Erythroblast (primary cell): ENCODE measurements at places on chromosomes 2 and 18.

DNA sequence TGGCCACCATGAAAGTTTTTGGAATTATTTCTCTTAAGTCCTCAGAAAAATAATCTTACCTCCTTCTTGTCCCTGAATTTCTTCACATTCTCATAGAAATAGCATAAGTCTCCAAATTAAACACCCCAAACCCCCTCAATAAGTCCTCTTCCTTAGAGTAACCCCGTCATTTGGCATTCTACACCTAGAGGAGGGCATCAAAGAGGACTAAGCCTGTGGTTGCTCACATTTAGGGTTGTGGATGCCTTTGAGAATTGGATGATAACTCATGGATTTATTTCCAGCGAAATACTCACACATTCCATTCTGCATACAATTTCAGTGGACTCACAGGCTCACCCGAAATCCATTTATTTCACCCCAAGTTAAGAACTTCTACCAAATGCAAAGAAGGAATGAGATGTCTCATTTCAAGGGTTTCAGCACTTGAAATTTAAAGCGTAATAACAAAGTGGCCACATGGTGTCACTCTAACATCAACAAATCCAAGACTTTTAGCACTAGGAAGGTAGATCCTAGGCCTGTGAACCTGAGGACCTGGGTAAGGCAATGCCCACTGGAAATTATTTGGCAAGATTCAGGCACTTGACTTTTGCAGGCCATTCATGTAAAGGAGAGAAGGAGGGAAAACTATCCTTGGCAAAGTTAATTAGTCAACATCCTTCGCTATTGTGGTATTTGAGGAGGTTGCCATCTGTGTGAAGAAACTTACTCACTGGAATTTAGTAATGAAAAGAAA lies 24.6 kb downstream of the DYTN start:
- peak; percentile 80 for DNase-seq

DNA sequence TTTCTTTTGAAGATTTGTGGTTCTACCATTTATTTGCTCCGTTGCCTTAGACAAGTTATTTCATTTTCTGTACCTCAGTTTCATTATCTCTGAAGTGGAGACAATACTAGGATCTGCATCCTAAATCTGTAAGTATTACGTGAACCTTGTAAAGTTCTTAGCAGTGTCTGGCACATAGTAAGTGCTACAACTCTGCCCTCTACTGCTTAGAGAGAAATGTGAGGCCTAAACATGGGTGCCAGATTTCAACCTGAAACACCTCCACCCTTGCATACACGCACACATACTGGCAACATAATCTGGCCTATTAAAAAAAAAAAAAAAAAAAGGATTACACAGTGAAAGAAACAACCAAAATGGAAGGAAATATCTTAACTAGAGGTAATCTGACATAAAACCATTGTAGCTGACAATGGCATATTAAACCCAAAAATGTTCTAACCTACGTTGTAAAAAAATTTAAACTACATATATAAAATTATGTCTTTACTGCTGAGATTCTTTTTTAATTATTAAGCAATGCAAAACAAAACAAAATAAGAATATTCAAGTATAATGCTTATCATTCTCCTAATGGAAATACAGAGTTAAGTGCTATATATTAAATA lies 132.6 kb downstream of the MAP2 start:
- DNase-seq: no peak

DNA sequence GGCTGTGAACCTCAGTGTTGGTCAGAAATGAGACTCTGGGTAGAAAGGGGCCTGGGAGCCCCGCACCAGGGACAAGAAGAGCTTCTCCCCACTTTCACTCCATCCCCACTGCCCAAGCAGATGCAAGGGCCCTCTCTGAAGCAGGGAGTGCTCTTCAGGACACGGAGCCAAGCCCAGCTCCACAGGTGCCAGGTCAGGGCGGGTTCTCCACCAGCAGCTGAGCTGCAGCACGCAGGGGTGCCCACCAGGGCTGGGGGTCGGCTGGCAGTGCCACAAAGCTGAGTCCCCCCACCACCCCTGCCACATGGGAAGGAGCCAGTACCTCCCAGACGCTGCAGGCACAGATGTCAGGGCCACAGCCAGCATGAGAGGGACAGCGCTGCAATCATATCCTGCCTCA lies 106.2 kb downstream of the INHBB start:
- DNase-seq: no peak

DNA sequence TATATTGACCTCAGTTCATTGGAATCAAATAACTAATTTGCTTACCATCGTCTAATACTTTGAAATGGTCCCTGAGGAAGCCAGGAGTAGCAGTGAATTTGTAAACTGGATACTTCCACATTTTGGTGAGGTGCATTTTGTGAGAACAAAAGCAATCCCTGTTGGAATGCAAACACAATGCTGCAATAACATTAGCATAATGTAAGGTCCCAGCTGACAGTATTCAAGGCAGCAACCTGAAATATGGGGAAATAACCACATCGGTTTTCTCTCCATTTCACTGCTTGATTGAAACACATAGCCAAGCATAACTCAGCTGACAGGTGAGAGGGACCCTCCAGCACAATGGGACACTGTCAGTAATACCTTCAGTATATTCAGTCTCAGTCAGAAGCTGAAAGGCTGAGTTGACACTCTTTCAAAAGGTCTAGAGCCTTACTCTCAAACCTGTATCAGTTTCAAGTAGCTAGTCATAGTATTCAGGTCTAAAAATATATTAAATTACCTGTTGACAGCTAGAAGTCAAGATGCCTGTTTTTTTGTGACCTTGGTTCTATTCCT lies 1311.9 kb upstream of the NRXN1 start:
- DNase-seq: no peak

DNA sequence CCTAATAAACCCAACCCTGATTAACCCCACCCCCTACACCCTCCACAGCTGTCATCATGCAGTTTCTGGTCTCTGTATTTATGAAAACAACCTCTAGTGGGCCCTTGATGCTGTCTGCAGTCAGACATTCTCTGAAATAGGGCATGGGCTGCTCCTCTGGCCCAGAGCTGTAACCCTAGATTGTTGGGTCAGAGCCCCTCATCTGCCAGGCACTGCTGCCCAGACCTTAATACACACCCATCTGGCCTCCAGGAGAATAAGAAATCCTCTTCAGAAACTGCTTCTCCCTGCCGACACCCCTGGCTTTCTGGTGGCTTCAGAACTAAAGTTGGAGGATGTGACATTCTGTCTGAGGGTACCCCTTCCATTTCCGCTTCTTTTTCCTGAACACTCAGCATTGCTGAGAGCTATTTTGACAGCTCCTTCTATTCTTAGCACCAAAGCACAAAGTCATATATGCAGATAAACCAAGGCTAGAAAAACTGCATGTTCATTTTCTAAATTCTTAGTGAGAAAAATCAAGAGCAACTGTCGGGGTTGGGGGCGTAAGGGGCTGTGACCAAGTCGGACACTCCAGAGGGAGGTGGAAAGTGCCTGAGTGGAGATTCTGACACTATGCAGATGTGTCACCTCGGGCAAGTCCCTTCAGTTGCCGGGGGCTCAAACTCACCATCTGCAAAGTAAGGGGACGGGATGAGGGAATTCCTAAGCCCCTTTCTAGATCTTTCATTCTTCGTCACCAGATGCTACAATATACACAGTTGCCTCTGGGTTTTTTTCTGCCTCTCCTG lies 28.7 kb downstream of the SRSF7 start:
- no peak for DNase-seq

- no peak for DNase-seq
Observed at GRCh38 chr18:2441544-2441943, 129.8 kb downstream of the METTL4 start.

GRCh38 chr2:238902285-238902684 lies 54.4 kb downstream of the TWIST2 start:
- DNase-seq: no peak

DNA sequence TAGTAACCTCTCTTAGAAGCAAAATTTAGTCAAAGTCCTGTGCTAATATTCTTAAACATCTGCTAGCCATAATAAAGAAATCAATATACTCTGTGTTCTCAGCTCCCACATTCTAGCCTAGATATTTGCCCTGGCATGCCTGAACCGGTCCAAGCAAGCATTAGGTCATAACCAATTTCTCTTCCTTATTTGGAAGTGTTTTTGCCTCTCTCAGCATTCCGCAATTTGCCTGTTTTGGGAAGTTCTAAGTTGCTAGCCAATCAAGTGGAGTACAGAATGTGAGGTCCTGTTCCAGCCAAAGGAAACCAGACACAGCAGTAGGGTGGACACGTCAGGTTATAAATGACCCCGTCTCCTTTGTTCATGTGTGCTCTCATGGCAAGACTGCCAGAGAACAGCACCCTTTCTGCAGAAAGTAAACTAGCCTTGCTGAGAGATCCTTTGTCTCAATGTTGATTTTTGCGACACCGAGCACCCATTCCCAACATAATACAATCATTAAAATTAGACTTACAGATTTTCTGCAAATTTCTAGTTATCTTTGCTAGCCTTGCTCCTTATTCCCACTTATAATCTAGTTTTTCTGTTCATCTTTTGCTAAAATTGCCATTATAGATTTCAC lies 13.0 kb upstream of the SULT1C4 start:
- DNase-seq: no peak

GRCh38 chr2:9558948-9559381 lies 3.3 kb upstream of the ADAM17 start:
- DNase-seq: no peak

- no peak for DNase-seq
Observed at GRCh38 chr2:110991911-110992310, 128.8 kb upstream of the BCL2L11 start.

- peak; percentile 25 for DNase-seq
Observed at GRCh38 chr2:70123051-70123828, 36.0 kb downstream of the PCBP1 start.

DNA sequence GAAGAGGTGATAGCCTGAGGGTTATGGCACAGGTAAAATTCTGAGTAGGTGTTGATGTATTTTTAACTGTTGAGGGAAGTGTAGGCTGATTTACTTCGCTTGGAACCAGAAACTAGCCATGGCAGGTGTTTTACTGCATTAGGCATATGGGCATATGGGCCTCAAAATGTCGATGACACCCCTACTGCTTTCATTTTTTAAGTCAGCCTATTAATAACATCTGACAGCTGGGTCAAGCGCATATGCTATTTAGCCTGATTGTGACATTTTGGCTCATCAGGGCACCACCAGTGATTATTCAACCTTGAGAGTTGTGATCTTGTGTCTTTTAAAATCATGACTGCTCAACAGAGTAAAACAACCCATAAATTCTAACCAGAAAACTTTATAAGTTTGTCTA lies 1396.9 kb upstream of the NXPH2 start:
- no peak for DNase-seq

DNA sequence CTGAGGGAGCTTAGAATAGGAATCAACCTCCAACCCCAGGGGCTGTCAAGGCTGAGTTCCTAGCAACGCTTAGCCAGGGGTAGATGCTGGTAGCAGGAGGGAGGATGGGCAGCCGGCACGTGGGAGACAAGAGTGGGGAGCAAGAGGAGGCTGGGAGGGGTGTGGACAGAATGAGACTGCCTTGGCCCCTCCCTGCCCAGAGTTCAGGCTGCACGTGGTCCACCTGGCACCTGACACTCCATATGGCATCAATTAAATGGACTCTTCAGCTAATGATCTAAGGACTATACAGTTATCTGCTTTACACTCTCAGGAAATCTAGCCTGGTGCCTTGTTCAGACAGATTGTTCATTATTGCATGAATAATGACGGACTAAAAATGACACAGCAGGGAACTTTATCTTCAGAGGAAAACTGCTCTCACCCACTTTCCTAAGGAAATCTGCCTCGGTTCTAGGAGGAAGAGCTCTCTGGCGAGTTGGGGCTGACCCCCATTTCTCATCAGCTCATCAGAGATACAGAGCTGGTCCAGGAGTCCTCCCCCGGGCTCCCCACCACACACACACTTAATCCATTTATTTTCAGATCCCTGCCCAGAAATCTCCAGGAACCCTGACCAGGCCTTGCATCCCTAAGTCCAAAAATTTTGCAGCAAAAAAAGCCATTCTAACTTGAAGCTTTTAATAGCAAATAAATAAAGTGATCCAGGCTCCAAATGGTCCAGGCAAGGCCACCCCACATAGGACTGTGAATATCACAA lies 102.1 kb upstream of the CDC42EP3 start:
- DNase-seq: no peak

GRCh38 chr2:238285653-238286082 lies 2.7 kb downstream of the PER2 start:
- DNase-seq: no peak

DNA sequence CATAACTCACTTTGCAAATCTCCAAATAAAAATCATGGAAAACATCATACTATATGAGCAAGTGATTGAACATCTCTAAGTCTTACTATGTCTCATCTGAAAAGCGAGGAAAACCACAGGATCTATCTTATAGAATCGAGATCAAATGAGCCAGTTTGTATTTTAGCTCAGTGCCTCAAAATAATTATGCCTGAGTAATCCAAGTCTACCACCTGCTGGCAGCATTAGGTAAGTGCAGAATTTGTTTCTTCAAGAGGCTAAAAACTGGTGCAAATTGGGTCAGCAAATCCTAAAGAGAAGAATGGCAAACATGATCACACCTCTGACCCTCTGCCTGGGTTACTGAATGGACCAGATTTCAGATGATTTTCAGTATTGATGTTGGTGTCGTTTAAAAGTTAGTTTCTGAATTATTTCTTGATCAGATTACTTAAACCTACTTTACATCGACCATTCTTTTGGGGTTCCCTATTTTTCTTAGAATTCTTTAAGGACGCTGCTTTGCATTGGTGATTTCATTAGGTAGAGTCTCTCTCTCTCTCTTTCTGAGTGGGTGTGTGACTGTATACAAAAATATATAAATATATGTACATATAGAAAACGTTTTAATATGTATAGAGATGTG lies 12.7 kb upstream of the FHOD3 start:
- DNase-seq: peak; percentile 85

DNA sequence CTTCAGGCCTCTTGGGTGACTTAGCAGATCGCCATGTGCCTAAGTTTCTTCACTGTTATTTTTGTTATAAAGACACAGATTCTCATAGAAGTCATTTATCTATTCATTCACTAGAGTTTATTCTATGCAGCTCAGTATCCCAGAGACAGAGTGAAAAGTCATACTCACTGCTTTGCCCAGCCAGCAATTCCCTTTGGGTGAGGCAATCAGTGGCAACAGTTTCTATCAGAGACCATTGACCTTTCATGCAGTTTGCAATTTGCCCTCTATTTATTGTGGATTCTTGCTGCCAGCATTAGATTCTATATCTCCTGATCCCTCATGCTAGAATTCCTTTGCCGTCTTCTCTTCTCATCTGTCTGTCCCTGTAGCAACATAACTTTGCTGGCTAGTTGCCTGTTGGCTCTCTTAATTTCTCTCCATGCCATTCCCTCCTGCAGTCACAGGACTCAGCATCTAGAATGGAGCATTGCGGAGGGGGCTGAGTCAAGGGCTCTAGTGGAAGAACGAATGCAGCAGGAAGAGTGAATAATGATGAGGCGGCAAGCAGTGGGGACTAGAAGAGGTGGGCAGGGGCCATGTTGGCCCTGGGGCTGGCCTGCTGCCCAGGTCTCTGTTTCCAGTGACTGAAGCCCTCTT lies 12.2 kb downstream of the SLC9A4 start:
- DNase-seq: peak; percentile 22

DNA sequence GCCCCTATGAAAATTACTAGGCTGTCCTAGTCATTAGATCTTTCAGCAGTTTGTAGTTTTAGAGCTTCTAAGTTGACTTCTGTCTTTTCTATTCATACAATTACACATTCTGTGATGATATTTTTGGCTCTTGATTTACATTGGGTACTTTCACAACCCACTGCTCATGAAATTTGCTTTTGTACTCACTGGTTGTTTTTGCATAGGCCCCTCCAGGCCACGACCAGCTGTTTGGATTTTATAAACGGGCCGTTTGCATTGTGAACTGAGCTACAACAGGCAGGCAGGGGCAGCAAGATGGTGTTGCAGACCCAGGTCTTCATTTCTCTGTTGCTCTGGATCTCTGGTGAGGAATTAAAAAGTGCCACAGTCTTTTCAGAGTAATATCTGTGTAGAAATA lies 193.8 kb downstream of the RPIA start:
- no peak for DNase-seq

- no peak for DNase-seq
Observed at GRCh38 chr2:76958749-76959148, 563.4 kb downstream of the LRRTM4 start.
